Left hindlimb (tissue), 1 donor: ENCODE measurements at places on chromosomes 6 and 20.

DNA sequence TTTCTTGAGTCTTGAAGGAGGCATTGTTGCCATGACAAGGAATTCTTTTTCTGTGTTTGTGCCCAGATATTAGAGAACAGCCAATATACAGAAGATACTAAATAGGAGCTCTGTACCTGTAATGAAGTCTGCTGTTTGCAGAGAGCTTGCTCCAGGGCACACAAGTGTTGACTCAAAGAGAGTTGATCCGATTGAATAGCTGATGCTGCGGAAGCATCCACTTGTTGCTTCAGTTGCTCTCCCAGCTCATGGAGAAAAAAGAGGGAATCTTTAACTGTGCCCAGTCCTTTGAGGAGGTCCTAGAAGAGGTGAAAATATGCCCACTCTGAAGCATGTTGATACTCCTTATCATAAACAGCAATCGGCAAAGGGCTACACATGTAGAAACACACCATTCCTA is 411.4 kb downstream of the ESR1 start:
- no peak for DNase-seq

GRCh38 chr20:63829603-63829944 is 1.5 kb downstream of the ZBTB46 start:
- DNase-seq = no peak

DNA sequence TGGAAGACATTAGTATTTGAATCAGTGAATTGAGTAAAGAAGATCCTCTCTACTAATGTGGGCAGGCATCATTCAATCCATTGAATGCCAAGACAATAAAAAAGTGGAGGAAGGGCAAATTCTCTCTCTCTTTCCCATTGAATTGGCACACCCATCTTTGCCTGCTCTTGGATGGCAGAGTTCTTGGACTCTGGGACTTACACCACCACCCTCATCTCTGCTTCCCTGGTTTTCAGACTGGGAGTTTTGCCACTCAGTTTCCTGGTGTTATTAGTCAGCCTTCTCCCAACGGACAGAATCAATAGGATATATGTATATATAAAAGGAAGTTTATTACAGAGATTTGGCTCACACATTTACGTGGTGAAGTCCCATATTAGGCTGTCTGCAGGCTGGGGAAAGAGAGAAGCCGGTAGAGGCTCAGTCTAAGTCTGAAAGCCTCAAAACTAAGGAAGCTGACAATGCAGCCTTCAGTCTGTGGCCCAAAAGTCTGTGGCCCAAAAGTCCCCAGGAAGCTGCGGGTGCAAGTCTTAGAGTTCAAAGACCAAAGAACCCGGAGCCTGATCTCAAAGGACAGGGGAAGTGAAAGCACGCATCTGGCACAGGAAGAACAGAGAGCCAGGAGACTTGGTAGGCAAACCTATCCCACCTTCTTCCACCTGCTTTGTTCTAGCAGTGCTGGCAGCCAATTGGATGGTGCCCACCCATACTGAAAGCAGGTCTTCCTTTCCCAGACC is 64.4 kb downstream of the SMPDL3A start:
- no peak for DNase-seq

DNA sequence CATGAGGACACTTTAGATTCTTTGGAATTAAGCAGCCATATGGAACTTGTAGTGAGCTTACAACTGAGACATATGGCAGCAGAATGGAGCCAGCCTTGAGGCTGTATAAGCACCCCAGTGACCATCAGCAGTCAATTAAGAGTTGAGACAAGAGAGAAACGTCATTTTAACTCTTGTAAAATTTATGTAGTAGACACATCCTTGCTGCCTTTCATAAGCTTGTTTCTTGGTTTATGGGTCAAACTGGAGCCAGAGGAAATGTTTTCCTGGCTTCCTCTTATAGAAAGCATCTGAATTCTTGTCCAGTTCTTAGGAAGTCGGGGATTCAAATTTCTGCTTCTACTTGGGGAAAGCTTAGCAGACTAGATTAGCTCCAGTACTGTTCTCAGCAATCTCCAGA is 745.1 kb upstream of the MARCKS start:
- no peak for DNase-seq

DNA sequence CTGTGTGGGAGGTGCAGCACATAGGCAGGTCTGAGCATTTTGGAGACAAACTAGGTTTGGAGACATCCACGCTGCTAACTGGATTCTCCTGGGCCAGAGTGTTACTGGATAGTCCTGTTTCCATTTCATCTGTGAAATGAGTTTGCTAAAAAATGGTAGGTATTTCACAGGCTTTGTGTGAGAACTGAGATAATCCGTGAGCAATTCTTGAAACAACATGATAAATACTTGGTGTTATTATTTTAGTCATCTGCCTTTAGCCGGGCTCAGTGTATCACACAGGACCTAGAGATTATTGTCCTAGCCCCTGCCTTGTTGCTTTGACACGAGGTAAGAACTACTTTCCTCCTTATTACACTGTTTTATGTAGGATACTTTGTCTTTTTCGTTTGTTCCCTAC is 63.0 kb downstream of the PRR18 start:
- no peak for DNase-seq

DNA sequence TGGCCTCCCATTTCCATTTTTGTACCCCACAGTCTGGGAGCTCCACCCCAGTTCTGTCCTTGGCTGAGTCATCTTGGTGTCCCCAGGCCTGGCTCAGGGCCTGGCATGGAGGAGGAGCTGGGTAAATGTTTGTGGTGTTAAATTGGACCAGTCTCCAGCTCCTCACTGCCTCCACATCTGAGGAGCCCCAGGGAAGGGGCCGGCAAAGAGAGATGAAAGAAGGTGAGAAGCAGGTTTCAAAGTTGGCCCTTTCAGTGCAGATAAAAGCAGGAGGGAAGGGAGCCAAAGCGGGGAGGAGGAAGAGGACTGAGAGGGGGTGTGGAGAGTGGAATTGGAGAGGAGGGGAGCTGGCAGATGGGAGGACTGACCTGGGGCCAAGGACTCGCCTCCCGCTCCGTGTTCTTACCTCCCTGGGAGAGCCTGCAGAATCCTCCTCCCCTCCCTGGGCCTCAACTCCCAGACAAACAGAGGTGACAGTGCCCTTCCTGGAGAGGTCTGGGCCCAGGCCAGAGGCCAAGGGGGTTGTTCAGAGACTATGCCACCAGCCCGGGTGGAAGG is 89.0 kb downstream of the CD40 start:
- DNase-seq = no peak

GRCh38 chr6:156519940-156520339 is 257.2 kb upstream of the ARID1B start:
- no peak for DNase-seq

DNA sequence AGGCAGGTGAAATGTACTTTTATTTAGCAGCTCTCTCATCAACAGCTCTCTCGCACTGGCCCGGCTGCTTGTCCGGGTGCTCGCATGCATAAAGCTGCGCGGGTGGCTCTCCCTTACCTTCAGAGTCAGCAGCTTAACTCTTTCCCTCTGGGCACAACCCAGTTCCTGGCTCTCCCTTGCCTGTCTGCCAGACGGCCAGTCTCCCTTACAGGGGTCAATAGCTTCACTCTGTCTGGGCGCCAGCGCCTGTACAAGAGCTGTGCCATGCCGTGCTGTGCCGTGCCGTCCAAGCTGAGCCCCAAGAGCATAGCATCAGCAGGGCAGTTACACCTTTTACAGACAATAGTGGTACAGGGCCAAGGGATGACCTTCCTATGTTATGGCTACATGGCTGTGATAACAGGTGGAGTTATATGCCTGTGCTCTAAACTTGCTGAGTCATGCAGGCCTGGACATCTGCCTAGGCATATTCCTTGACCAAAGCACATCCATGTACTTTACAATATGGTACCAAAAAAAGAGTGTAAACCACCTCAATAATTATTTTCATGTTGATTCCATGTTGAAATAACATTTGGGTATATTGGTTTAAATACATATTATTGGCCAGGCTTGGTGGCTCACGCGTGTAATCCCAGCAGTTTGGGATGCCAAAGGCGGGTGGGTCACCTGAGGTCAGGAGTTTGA is 47.9 kb downstream of the BLTP3A start:
- no peak for DNase-seq

DNA sequence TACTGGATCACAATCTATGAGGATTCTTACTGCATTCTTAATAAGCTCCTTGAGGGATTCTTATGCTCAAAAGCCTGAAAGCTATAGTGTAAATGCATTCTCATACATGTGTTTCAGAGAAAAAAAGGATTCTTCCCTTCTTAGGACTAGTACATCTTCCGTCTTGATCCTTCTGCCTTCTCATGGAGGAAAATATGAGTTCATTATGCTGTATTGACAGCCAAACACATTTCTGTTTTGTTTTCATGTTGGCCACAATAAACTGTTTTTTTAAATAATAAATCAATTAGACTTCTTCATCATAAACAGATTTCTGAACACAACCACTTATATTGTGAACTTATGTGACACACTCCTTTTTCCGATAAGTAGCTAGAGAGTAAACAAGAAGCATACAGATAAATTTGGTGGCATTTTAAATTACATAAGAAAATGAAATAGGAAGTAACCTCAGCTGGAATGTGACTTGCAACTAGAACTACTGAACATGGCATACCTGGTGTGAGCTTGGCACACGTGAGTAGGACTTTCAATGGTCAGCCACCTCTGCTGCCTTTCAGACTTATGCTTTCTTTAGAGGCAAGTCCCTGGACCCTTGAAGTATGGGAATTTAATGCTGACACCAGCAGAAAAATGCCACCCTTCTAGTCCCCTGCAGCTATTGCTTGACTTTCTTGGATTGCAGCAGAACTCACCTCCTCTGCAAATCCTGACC is 350.4 kb downstream of the BCKDHB start:
- no peak for DNase-seq

DNA sequence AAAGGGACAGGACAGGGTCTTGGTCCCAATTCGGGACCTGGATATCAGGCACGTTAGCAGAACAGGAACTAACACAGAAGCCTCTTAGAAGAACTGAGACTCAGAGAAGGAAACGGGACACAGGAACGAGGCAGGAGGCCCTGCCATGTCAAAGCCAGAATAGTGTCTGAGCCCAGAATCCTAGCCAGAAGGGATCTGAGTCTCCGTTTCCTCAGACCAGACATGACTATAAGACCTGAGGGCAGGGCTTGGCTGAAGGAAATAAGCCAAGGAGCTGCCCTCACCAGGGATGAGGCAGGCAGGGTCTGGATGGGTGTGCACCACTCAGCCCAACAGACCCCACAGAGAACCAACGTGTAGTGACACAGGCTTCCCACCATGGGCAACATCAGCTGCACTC is 40.3 kb downstream of the TRERF1 start:
- DNase-seq = no peak

DNA sequence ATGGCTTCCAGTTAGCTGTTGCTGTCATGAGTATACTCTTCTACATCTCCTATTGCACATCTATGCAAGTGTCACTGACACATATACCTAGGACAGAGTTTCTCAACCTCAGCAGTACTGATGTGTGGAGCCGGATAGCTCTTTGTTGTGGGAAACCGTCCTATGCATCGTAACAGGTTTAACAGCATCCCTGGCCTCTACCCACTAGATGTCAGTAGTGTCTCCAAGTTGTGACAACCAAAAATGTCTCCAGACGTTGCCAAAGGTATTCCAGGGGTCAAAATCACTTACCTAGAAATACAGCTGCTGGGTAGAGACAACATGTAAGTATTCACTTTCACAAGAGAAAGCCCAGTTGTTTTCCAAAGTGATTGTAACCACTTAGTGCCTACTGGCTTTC is 637.6 kb downstream of the RNF144B start:
- peak; percentile 32 for DNase-seq

GRCh38 chr6:127811900-127812570 is 88.8 kb downstream of the THEMIS start:
- no peak for DNase-seq

DNA sequence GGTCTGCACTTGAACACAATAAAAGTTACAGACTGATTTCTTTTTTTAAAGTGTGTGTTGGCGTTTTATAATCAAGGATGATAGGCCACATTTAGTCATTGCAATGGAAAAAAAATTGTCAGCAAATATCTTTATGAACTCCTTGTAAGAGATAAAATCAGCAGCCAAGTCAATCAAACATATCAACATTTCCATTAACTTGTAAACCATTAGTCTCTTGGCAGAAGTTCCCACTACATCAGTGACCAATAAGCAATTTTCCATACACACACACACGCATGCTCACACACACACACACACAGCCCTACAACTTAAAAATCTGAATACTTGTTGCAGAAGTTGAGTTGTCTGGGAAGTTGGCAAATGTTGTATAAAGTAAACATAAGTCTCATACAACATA is 315.9 kb upstream of the KCNQ5 start:
- DNase-seq = no peak

GRCh38 chr20:2751878-2752566 is 48.4 kb downstream of the CPXM1 start:
- DNase-seq = peak; percentile 42

GRCh38 chr6:48087448-48087847 is 23.5 kb downstream of the PTCHD4 start:
- no peak for DNase-seq

DNA sequence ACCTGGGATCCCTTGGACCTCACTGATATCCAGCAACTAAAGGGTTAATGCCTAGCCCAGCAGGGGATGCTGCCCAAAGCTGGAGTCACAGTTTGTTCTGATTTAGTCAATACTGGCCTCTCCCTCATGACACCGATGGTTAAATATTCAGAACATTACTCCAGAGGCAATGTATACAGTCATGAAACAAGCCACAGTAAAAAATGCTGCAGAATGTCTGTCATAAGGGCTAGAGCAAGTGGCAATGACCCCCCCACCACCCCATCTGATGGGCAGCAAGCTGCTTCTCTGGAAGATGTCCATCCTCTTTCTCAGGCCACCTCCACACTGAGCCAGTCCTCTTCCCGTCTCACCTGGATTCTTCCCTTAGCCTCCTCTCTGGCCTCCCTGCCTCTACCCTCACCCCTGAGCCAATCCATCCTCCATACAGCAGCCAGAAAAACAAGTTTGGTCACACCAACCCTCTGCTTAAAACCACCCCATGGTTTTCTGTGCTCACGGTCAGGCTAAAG is 99.0 kb upstream of the KCNG1 start:
- no peak for DNase-seq

DNA sequence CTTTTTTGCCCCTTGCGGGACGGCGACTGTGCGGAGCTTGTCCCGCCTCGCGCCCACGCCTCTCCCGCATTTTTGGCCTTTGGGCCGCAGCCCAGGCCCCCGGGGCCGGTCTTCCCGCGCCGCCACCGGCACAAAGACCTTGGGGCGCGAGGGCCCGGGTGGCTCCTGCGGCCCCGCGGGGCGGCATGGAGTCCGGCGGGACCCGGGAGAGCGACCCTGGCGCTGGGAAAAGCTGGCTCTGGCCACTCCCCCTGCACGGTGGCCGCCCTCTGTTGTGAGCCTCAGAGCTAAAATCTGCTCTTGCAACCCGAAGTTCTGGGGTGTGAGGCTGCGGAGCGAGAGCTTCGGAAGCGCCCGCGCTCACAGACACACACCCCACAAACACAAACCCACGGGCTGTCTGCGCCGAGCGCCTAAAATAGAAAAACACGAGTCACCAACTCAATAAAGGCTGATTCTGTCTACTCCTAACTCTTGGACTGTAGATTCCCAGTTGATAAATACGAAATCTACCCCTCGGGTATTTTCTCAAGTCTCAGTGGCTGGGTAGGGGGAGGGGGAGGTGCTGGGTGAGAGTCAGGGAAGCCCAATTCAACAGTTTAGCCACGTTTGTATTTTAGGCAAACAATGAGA is 496 bp upstream of the BEND3 start:
- peak; percentile 71 for DNase-seq
